NCI-H1436 (cell line): ENCODE measurements at places on chromosomes 12 and 14.

GRCh38 chr12:116411977-116412376 is 134.5 kb upstream of the MED13L start:
- no peak for DNase-seq

- no peak for DNase-seq
Observed at GRCh38 chr14:104486222-104486923, 93.2 kb upstream of the C14orf180 start.

- DNase-seq = no peak
Observed at GRCh38 chr12:93100610-93101009, 171.5 kb upstream of the EEA1 start.

DNA sequence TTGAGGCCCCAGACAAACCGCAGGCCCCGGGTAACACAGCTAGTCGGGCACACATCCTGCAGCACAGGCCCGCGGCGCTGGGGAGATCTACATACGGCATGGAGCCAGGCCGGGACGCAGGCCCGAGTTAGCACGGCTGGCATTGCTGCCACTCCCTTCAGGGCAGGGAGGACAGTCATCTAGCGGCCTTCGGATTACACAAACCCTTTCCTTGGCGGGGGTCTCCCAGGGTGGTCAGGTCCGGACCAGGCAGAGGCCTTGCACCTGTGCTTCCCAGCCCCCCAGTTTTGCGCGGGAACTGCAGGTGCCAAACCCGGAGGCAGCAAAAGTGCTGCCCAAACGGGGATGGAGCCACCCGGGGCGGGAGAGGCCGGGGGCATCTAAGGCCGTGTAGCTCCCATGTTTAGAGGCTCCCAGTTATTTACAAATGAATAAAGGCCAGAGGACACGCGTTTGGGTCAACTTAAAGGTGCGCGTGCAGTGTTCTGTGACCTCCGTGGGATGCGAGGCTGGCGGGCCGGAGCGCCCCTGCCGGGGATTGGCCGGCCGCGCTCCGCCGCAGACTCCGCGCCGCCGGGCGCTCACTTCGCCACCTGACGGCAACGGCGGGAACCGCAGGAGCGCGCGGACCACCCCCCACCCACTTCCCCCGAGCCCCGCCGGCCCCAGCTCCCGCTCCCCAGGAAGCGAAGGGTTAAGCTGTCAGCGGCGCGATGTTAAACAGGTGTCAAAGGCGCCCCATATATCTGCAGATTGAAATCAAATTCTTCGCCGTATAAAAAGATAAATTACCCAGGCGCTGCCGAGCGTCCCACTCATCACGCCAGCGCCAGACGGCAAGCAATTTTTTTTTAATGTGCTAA is 18.1 kb downstream of the VSX2 start:
- no peak for DNase-seq

DNA sequence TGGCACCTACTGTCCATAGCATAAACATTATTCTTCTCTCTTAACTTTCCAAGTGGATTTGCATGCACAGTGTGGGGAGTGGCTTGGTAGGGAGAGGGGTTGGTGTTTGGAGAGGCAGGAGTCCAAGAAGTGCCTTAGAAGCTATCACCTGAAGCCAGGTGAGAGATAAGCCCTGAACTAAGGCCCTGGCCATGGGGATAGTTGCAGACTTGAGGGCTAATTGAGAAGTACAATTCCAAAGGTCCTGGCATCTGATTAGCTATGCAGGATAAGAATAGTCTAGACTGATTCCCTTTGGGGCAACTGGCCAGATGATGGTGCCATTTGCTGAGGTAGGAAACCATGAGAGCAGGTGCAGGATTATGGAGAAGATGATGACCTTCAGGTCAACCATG is 2.0 kb upstream of the PCK2 start:
- no peak for DNase-seq

GRCh38 chr14:68532496-68532895 is 260.4 kb downstream of the ZFP36L1 start:
- no peak for DNase-seq

DNA sequence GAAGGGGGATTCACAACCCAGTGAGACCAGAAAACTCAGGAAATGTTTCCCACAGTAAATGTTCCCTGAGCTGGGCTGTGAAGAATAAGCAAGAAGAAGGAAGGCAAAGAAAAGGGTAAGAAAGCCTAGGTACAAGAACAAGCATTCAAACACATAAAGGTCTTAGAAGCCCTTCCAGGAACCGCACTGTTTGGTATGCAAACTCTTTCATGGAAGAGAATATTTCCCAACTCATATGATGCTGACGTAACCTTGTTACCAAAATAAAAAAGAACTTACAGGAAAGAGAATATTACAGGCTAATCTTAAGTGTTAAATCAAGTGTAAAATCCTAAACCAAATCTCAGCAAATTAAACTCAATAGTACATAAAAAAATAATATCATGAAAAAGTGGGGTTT is 23.6 kb downstream of the MED6 start:
- DNase-seq = no peak

DNA sequence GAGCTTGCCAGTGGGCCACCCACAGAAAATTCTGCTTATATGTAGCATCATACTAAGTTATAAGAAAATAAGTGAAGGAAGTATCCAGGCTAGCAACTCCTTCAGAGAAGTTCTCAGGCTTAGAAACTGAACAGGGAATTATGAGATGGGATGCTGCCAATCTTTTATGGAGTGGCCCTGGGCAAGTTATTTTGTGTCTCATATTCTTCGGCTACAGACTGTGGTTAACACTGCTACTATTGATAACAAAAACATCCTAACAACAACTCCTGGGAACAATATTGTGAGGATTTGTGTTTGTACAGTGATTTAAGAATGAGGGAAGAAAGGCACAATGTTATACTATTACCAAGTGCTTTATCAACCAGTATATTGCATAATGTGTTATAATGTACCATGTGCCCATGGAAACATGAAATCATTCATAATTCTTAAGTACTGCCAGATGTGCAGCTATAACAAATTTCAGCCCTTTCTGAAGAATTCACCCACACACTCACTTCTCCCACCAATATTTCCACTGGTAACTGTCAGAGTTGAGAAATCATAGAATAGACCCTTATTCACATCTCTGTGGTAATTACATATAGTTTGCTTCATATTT is 113.3 kb upstream of the SOX5 start:
- DNase-seq = no peak

DNA sequence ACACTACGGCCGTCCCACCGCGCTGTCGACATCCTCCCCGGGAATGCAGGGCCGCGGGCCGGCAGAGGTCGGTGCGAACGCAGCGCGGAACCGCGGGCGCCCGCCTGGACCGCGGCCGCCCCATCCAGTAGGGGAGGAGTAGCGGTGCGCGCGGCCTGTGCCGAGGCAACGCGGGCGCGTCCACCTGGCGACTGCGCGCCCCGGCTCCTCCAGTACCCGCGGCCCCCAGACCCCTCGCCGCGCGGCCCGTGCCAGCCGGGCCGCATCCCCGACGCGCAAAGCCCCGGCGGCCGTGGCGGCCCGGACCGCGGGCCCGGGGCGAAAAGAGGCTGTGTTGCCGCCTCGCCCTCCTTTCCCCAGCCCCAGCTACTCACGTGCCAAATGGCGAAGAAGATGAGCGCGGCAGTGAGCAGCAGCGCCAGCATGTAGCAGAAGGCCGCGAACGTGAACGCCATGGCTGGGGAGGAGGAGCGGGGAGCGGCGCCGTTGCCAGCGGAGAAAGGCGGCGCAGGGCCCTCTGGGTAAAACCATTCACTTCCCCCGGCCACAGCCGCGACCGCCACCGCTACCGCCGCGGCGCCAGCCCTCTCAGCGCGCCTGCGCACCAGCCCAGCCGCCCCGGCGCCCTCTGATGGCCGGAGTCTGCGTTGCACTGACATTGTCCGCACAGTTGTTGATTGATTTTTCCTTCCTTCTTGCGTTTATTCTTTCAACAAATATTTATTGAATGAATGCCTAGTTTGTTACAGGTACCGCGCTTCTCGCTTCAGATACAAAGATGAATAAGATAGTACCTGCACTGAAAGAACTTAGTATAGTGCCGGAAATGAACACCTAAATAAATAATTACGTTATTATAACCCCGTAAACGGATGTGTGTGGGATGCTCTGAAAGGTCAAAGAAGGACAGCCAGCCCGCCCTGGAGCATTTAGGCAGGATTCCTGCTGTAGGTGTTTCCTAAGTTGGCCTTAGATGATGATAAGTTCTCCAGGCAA is at the start of gene CNIH1:
Gene CNIH1 (minus strand): TSS at position 502 of the 996 bp plus-strand sequence. CDS start 47 bp downstream, at position 455.
- DNase-seq = peak; percentile 82

- DNase-seq = no peak
Observed at GRCh38 chr14:24172871-24173281, 996 bp downstream of the REC8 start.

GRCh38 chr12:541676-542324 is 82.1 kb downstream of the B4GALNT3 start:
- DNase-seq = no peak

GRCh38 chr12:46891306-46891705 is 65.5 kb upstream of the SLC38A4 start:
- no peak for DNase-seq

GRCh38 chr14:92531106-92531873 is 17.7 kb downstream of the RIN3 start:
- DNase-seq = no peak

DNA sequence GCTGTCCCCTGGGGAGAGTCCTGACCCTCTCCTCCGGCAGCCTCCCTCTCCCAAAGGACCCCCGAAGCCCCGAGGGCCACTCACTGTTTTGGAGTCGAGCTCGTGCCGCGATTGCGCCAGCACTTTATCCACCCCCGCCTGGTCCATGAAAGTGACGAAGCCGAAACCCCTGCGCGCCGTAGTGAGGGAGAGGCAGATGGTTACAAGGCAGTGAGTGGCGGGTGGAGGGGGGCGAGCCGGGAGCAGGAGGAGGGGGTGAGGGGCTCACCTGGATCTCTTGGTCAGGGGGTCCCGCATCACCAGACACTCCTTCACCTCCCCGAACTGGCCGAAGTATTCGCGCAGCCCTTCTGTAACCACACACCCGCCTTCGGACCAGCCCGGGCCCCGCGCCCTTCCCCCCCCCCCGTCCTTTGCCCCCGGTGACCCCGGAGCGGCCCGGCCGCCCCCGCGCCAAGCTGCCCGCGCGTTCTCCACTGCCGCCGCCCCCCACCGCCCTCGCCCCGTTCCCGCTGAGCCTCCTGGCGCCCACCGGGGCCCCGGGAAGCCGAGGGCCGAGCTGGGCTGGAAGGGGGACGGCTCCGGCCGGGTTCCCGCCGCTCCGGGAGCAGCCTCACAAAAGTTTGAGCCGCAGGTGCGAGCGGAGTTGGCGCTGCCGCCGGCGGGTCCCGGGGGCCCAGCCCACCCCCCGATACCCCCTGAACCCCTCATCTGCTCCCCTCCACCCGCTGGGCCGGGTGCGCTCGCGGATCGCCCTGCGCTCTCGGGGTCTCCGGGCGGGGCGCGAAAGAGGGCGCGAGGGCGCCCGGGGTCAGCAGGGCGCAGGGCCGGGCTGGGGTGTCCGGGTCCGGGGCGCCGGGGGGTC is 808 bp downstream of the MSI1 start:
- no peak for DNase-seq

DNA sequence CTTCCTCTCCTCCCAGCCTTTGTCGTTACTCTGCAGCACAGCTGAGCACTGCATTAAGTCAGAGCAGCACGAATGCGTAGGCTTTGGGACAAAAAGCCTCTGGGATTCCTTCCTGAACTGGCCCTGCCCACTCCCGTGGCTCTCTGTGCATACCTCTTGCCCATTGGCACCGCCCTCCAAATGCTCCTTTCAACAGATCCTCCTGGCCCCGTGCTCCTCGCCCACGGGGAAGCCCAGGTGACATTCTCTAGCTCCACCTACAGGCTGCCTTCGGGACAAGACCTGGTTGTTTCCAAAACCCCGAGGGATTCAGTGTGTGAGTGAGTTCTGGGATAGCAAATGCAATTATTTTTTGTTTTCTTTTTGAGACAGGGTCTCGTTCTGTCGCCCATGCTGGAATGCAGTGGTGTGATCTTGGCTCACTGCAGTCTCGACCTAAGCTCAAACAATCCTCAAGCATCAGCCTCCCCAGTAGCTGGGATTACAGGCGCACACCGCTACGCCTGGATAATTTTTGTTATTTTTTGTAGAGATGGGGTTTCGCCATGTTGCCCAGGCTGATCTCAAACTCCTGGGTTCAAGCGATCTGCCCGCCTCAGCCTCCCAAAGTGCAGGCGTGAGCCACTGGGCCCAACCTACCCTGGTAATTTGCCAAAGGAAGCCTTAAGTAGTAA is 17.9 kb upstream of the TDRD9 start:
- DNase-seq = peak; percentile 86

DNA sequence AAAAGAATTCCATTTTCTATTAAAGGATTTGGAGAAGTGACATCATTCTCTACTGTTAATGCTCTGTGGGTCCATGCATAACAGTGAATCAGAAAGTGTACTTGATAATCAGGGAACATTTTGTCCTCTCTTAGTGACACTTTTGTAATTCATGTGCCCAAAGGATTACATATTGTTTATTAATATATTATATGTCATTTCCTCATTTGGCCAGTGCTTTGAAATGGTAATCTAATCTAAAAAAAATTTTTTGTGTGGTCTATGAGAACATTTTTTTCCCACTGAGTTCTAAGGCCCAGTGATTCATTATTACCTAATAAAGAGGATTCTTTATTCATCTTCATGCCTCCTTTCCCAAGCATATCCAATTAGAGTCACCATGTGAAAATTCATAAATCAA is 79.7 kb upstream of the MYF6 start:
- no peak for DNase-seq

GRCh38 chr12:84506282-84506681 is 406.3 kb downstream of the SLC6A15 start:
- no peak for DNase-seq

GRCh38 chr12:107492393-107493134 is 193.0 kb upstream of the PWP1 start:
- no peak for DNase-seq

- DNase-seq = no peak
Observed at GRCh38 chr12:56257071-56257470, 1.1 kb downstream of the ANKRD52 start.

- DNase-seq = peak; percentile 83
Observed at GRCh38 chr12:31118347-31119191, 44.9 kb downstream of the DDX11 start.

GRCh38 chr12:28130625-28131598 is 59.3 kb upstream of the CCDC91 start:
- no peak for DNase-seq

- no peak for DNase-seq
Observed at GRCh38 chr12:127145241-127145928, 1121.6 kb upstream of the TMEM132C start.

- peak; percentile 48 for DNase-seq
Observed at GRCh38 chr14:32560209-32560857, 231.2 kb downstream of the AKAP6 start.

GRCh38 chr12:25806271-25806670 is 152.2 kb upstream of the RASSF8 start:
- no peak for DNase-seq

DNA sequence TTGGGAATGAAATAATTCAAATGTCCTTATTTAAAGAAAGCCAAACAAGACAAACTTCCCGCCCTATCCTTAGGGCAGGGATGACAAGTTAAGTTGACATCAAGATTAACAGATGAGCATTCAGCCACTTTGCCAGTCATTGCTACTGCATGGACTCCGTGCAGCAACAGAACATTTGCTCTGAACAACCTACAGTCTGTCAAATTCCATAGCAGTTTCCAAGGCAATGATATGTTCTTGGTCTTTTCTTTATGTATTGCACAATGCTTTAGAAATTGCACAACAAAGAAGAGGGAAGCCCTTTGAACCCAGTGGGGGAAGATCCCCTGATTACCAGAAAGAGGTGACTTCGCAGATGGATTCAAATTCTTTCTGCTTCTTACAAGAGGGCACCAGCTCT is 269.8 kb downstream of the BCAT1 start:
- no peak for DNase-seq

- DNase-seq = peak; percentile 15
Observed at GRCh38 chr12:57803319-57803893, 15.1 kb downstream of the AVIL start.
